NCI-H1436 (cell line): ENCODE measurements at places on chromosomes 13 and 19.

DNA sequence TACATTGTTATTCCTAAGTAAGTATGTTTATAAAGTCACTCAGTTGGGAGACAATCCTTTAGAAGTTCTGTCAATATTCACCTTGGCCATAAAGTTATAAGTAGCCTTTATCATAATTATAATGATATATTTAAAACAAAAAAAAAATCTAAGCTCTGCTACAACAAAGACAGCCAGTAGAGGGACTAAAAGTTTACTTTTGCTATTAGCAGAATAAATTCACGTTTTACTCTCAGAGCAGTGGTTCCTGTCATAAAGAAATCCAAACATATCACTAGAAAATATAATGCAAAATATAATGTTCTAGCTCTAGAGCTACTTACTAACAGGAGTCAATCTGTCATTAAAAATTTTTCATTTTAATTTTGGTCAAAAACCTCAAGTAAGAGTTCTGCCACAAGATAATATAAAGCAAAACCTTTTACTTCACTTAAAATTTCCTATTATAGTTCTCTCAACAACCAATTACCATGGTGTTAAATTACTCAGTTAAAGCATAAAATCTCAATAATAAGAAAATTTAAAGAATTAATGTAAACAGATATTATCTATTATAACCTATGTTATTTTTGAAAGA is 17.7 kb downstream of the INTS6 start:
- no peak for DNase-seq

DNA sequence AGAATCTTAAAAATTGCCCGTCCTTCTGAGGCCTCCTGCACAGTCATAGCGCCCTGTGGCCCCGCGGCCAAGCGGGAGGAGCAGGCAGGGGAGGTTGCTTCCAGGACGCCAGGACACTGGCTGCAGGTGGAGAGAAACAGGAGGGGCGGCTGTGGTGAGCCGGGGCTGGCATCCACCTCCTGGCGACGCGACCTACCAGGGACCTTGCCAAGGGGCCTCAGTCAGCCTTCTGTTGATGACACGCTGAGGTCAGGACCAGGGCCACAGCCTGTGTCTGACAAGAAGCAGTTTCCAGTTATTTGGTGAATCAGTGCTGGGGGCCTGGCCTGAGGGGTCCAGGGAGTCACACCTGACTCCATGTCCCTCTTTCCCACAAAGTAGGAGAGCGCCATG is 13.3 kb upstream of the MKNK2 start:
- no peak for DNase-seq

DNA sequence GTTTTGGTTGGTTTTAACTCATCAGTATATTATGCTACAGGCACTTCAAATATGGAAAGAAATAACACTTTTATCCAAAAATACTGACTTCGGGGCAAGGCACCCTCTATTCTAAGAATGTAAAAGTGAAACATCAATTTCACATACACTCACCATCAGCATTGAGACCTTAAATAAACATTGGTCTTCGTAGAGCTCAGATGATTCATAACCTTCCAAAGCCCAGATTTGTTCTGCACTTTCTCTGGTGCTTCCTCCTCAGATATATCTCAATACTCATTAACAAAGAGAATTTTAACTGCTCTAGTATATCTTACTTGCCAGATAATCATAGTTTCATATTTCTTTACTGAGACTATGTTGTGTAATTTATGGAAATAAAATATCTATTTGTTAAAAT is 794.3 kb downstream of the LIG4 start:
- DNase-seq = no peak

DNA sequence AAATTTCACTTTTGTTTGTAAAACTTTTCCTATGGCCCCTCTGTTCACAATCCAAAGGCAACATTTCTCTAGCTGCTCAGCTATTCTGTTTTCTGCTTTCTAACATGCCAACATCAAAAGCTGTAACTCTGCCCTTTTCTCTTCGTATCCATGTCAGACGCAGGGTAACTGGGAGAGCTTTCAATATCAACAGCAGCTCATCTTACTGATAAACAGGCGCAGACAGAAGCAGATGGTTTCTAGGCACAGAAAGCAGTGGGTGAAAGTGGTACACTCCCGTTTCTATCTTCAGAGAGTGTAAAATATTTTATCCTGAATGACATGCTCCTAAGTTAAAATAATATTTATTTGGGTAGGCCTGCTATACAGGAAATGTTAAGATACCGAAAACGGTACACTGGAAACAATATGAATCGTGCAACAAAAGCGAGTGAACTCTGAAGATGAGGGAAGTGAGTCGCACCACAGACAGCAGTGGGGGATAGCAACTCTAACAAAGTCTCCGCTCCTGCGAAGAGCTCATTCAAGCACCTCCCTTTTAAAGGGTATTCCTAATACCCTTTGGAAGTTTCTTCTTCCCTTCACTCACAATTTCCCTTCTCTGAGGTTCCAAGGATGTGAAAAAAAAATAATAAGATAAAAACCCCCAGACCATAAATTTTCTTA is 798.3 kb downstream of the GPC5 start:
- DNase-seq = no peak

DNA sequence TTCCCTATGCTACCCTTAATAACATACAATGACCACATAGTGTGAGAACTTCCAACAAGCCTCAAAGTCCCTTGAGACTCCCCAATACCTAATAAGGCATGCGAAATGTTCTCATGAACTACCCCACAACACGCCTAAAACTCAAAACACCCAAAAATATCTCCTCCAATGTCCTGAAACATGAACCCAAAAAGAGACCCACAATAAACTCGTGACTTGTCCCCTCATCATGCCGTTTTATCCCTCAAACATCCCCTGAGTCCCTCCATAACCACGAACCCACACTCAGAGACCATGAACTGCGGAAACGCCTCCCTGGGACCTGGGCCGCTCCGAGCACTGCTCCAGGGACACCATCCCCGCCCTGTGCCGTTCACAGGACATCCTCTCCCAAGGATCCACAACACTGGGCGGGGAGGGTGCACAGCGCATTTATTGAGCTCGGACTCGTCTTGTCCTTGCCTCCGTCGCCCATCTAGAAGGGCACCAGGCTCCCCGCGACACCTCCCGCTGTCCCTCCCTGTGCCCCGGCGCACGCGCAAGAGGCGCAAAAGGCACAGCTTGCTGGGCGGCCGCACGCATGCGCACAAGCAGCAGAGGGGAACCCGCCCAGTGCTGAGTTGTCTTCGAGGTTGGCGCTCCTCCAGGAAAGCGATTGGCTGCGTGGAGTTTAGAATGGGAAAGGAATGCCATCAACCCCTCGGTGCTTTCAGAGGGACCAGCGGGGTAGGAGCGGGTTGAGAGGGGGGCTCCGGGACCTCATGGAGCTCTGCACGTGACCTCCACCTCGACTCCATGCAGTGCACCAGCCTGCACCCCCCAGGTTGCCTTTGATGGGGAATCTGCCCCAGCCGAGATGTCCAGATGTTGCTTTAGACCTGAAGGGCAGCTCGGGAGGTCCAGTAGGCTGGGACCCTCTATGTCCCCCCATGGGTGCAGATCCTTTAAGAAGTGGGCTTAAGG is 8.8 kb downstream of the FXYD3 start:
- DNase-seq = no peak

- peak; percentile 77 for DNase-seq
Observed at GRCh38 chr13:53250272-53250875, 221.8 kb downstream of the OLFM4 start.

DNA sequence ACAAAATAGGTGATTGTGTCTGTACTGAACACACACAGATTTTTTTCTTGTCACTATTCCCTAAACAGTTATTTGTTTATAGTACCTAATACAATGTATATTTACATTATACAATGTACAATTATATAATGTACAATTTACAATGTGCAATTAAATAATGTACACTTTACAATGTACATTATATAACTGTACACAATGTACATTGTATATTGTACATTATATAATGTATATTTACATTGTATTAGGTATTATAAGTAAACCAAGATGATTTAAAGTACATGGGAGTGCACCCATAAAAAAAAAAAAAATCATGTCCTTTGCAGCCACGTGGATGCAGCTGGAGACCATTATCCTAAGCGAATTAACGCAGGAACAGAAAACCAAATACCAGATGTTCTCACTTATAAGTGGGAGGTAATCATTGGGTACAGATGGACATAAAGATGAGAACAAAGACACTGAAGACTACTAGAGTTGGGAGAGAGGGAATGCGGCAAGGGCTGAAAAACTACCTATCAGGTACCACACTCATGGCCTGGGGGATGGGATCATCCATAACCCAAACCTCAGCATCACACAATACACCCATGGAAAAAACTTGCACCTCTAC is 68.1 kb downstream of the ABCC4 start:
- no peak for DNase-seq

- DNase-seq = no peak
Observed at GRCh38 chr13:35839806-35840205, 291.4 kb downstream of the DCLK1 start.

GRCh38 chr19:2302319-2303210 is 5.4 kb downstream of the LINGO3 start:
- no peak for DNase-seq

DNA sequence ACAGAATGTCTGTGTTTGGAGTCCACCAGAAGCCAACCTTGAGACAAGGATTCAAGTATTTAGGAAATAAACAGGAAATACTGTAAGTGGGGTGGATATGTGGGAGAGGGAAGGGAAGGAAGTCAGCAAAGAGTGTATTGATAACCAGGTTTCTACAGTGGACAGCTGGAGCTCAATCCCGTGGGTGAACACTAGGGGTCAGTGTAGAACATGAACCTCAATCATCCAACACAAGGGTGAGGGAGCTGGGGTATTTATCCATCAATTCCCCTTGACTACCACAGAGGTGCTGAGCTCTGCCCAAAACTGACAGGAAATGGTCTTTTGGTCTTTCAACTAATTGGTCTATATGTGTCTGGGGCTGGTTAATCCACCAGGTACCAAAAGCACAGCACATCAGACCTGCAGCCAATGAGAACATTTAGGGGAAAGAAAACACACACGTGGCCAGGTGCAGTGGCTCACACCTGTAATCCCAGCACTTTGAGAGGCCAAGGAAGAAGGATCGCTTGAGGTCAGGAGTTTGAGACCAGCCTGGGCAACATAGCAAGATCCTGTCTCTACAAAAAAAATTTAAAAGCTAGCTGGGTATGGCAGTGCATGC is 5.6 kb upstream of the SYDE1 start:
- no peak for DNase-seq

DNA sequence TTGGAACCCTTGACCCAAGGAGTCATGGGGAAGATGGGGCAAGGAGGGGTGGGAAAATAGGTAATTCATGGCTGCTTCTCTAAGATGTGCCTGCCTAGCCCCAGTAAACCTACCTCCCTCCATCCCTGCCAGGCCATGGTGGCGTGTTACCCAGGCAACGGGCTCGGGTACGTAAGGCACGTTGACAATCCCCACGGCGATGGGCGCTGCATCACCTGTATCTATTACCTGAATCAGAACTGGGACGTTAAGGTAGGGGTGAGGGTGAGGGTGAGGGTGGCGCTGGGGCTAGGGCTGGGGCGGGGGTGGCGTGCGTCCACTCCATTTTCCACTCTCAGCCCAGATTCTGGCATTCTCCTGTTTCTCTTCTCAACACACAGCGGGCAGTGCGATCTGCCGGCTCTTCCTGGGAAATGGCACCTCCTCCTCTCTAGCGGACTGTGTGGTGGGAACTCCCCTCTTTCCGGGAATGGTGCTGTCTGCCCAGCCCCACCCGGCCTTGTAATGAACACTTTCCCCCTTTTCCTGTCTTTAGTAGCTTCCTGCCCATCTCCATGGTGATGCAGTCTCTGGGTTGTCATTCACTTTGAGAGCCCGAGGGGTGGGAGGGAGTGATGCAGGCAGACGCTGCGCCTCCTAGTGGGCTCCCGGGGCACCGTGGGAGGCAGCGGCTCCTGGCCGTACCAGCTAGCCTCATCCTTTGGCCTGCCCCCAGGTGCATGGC is 7.6 kb downstream of the EGLN2 start:
- no peak for DNase-seq

DNA sequence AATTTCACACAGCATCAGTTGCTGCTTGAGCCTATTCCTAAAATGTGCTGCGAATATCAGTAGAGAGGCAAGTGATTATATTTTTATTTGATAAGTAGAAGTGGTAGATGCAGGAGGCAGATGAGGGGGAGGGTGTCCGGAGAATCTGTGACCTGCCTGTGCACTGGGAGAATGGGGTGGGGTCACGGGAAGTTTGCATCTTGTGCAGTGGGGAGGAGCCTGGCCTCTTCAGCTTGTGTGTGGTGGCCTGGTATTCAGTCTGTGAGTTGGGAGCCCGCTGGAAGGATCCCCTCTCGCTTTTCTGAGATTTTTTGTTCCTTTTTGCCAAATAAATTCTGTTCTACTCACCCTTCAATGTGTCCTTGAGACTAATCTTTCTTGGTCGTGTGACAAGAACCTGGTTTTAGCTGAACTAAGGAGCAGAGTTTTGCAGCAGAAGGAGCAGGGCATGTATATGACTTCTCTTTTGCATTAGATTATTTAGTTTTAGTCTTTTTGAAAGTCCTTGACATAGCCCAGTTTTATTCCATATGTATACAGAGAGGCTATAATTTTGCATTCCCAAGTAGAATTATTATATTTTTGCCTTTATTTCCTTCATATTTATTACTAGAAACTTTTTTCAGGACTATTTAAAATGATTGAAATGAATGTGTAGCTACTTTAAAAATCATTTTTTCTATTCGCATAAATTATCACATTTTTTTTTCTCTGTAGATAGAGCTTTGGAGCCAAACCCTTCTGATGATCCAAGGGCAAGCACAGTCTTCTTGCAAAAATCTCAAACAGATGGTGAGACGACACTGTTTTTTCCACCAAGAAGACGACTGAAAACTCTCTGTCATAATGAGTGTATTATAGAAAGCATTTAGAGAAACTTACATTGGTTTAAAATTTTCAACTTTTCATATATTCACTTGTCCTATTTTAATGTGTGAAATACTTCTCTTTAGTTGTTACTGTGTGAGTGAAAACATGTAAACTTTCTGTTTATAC is 1257.2 kb downstream of the UQCRFS1 start:
- DNase-seq = no peak

- no peak for DNase-seq
Observed at GRCh38 chr19:43667876-43668405, 2.0 kb downstream of the PLAUR start.

DNA sequence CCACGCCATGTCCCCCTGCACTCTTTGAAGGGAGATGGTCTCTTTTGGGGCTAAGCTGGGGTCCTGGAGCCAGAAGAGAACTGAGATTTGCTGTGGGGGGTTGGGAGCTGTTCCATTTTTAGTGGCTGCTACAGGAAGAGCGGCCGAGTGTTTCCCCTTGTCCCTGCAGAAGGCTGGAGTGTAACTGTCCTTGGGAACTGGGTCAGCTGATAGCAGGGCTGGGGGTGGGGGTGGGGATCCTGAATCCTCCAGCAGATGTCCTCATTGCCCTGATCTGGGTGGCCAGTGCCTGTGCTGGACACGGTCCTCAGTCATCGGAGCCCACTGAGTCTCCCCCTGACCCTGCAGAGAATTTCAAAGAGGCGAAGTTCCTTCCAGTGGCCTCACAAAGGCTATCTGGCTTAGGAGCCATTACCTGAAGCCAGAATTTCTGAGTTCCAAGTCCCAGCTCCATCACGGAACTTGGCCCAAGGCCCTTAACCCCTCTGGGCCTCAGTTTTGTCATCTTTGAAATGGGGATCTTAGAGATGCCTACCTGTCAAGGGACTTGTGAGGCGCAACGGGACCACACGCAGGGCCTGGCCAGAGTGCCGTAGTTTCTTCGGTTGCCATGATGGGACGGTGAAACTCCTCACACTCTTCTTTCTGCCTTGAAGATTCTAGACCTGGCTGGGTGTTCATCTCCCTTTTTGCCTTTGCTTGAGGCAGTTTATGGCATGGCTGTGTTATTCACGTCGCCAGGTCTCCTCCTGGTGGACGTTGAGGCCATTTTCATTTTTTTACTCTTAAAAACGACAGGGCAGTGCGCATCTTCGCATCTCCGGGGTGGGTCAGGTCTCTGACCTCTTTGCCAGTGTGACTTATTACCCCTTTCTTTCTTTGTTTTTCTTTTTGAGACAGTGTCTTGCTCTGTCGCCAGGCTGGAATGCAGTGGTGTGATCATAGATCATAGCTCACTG is 51.9 kb downstream of the DNM2 start:
- no peak for DNase-seq
